Right cardiac atrium (tissue), 5 donors: ENCODE measurements at places on chromosomes 13 and 19. TPM values are rescaled to one million over a fixed set of nuclear protein-coding genes. Genes with fewer than 3 reads are reported as not detected.

AXL gene
- 39.2 TPM for total RNA-seq

KDELR1 gene
- total RNA-seq: 95.9 TPM

SERPINE3 gene
- total RNA-seq: not detected

GRCh38 chr13:91346850-91347201 lies 661 bp upstream of the MIR17HG start:
- DNase-seq: no peak

GRCh38 chr19:30036154-30037129 lies 94.4 kb downstream of the URI1 start:
- no peak for DNase-seq

GRCh38 chr19:30695171-30695875 lies 323.1 kb downstream of the ZNF536 start:
- no peak for DNase-seq

DNA sequence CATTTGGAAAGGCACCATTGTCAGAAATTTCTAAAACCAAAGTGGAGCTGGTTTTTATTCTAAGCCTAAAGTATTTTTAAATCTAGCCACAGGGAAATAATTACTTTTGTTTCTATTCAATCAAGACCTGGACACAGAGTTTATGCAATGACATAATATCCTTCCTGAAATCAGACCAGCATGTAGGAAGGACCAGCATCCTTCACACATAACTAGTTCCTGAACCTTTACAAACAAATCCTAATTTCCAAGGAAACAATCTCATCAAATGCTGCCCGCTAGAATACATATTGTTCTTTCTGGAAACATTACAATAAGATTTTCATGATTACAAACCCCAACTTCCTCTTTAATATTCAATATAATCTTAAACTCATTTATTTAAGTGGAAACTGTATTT lies 1.5 kb downstream of the STARD13 start:
- no peak for DNase-seq

DNA sequence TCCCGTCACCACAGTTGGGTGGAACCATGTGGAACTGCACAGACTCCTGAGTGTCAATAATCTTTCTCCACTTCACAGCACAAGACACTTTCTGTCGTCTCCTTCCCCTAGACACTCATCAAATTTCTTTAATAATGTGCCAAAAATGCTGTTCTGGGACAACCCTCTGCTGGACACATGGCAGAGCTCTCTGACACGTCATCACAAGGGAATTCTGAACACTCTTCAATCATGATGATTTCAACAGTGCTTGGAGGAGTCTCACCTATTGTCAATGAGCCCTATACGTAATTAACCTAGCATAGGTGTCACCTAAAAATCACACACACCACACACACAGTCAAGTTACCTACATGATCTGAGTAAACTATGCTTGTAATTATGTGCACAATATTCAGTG lies 141.3 kb downstream of the STOML3 start:
- no peak for DNase-seq

GRCh38 chr13:97639236-97639635 lies 205.3 kb downstream of the RAP2A start:
- DNase-seq: no peak

DNA sequence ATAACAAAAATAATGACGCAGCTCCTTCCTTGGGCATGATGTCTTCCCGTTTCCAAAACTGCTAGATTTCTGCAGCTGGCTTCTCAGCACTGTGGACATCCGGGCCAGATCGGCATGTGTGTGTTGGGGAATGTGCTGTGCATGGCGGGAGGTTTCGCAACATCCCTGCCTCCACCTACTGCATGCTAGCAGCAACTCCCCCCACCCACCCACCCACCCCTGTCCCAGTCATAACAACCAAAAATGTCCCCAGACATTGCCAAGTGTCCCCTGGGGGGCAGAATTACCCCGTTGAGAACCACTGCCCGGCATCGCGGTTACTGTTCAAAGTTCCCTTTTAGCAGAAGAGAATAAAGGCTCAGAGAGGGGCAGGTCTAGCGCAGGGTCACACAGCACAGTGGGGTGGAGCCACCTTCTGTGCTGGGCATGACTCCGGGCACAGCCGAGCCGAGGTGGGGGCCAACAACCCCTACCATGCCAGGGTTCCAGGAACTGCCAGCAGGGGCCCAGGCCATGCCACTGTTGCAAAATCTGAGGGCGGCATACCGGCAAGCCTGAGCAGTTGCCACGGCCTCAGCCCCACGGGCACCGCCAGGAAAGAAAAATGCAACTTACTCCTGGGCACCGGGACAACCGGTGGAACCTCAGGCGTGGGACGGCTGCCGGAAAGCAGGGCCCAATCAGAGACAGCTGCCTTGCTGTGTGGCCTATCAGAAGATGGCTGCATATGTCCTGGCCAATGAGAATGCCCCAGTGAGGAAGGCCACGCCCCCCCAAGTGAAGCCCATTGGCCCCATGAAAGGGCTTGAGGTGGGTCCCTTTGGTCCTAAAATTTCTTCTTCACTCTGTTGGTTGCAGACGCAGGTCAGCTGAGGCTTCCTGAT lies 22.5 kb upstream of the NFIC start:
- peak; percentile 92 for DNase-seq

DNA sequence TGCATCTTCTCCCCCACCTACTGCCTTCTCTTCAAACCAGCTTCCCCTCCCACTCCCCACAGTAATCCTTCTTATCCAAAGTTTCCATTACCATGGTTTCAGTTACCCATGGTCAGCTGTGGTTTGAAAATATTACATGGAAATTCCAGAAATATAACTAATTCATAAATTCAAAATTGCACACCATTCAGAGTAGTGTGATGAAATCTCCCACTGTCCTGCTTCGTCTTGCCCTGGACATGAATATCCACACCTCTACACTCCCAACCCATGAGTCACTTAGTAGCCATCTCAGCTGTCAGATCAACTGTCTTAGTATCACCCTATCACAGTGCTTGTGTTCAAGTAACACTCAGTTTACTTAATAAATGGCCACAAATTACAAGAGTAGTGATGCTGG lies 3.8 kb upstream of the KCTD12 start:
- DNase-seq: no peak

DNA sequence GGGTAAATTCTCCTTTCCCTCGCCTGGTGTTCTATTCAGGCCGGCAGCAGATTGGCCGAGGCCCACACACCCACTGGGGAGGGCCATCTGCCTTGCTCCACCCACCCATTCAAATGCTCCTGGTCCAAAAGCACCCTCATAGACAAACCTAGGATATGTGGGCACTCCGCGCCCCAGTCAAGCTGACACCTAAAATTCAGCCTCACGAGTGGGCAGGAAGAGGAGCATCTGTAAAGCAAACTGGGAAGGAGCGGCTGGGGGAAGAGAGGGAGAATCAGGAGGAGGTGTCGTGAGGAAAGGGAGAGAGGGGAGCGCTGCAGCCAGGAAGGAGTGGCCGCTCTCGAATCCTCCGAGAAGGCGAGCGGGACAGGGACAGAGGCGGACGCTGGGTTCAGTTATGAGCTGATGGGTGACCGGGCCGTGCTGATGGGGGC lies 136.9 kb downstream of the USP12 start:
- no peak for DNase-seq

DNA sequence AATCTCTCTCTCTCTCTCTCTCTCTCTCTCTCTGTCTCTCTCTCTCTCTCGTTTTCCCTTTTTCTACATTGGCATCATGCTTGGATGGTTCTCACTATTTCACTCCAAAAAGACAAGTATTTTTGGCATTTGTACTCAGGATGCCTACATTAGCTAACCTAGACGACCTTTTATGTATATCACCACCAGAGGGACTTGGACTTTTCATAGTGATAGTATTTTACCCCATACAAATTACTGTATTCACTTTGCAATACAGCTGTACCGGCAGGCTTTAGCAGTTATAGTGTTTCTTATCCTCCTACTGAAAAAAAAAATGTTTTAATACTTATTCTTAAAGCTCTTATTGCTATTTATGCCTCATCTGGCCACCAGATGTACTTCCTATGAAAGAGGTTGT lies 687.2 kb upstream of the KLHL1 start:
- DNase-seq: no peak
